ENCODE measurements at places on chromosomes 2 and 18.
A peak's percentile ranks its signal among the peaks of the same experiment; 100 is the strongest.

- DNase-seq = no peak
Observed at GRCh38 chr2:118250001-118250400, 161.7 kb downstream of the INSIG2 start.

GRCh38 chr2:133943108-133943507 is 310.8 kb upstream of the MGAT5 start:
- no peak for DNase-seq

GRCh38 chr2:226137201-226137811 is 662.3 kb downstream of the IRS1 start:
- DNase-seq = no peak

- DNase-seq = no peak
Observed at GRCh38 chr18:4454537-4455112, 482 bp downstream of the DLGAP1 start.

GRCh38 chr2:3626118-3626811 is 31.4 kb downstream of the COLEC11 start:
- DNase-seq = no peak

DNA sequence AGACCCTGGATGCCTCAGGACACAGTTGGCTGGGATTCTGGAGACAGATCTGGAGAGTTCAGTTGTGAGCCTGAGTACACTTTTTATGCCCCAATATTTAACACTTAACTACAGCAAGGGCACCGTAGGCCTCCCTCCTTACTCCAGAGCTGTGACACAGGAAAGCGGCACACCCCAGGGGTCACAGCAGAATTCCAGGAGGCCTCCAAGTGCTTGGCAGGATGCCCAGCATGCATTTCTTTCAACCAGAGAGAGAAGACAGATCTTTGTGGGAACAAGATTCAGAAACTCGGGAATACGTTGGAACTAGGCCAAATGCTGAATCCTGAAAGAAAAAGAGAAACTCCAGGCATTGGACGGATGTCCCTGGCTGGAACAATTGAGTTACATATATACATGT is 199.2 kb upstream of the NT5C1B start:
- no peak for DNase-seq

- no peak for DNase-seq
Observed at GRCh38 chr2:24238158-24238557, 63.3 kb downstream of the FAM228A start.

DNA sequence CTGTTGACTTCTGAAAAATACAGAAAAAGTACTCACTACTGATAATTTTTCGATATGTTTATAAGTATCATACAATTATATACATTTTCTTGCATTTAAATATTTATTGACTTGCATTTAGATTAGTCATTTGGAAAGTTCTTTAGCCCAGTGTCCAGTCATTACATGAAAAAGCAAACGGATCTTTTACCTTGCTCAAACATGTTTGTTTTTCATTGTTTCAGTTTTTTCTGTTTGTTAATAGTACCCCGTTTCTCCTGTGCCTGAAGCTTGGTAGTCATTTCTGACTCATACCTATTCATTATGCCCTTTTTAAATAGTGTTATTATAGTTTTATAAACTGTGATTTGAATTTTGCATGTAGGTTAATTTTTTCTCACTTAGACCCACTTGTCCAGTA is 28.1 kb downstream of the CEP192 start:
- no peak for DNase-seq

DNA sequence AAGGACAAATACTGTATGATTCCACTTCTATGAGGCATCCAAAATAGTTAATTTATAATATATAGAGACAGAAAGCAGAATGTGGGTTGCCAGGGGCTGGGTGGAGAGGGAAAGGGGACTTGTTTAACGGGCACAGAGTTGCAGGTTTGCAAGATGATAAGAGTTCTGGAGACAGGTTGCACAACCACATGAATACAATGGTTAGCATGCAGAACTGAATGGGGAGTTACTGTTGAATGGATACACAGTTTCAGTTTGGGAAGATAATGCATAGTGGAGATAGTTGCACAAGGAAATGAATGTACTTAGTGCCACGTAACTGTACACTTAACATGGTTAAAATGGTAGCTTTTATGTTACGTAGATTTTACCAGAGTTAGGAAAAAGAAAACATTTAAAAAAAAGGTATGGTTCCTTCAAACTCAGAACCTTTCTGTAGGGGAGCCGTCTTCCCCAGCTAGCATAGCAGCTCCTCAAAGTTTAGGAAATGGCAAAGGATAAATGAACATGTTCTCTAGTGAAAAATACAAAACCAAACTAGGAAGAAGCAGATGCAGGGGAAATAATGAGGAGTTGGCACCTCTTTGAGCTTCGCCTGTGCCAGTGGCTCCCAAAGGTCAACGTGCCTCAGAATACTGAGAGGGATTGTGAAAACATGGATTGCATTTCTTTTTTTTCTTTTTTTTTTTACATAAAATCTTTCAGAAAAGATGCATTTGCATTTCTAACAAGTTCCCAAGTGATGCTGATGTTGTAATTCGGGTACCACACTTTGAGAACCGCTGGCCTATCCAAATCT is 95.2 kb downstream of the ZCCHC2 start:
- DNase-seq = no peak

DNA sequence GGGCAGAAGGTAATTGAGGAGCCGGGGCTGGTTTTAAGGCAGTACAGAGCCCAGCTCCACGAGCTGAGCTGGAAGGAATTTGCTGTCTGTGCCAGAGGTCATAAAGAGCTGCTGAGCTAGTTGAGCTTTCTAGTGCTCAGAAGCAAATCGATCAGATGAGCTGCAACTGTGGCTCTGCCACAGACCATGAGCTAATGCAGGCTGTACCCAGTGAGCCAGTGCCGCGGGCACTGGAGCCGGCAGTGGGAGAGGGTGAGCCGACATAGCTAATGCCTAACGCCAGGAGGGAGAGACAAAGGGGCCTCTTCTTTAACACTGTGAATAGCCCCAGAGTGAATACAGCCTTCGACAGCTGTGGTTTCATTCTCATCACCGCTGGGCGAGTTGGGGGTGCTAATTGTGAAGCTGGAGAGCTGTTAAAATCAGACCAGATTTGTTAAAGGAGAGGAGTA is 410.1 kb upstream of the TCF4 start:
- DNase-seq = no peak

DNA sequence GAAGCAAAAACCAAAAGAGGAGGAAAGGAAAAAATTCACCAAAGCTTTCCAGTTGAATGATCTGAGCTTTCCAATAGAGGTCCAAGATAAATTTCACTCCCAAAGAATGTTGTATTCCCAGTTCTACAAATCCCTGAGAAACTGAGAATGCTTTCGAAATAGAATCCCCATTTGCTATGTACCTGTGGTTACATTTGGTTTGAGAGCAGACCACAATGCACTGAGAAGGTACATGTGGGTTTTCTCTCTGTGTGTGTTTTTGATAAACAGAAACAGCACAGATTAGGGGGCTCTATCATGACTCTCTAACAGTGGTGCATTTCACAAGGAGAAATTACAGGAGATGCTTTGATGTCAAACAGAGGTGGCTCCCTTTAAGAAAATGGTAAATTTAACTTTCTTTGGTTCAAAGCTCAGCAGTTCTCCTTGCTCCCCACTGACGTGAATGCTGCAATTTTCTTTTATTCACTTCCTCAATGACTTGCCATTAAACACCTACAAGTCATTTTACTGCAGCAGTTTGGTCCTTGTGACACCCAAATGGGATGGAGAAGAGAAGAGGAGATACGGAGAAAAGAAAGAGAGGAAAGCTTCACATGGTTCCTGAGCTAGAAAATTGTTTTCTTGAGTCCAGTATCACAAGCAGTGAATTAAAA is 108.7 kb downstream of the EPHA4 start:
- no peak for DNase-seq

- DNase-seq = no peak
Observed at GRCh38 chr18:76752400-76752799, 70.0 kb upstream of the ZNF236 start.

DNA sequence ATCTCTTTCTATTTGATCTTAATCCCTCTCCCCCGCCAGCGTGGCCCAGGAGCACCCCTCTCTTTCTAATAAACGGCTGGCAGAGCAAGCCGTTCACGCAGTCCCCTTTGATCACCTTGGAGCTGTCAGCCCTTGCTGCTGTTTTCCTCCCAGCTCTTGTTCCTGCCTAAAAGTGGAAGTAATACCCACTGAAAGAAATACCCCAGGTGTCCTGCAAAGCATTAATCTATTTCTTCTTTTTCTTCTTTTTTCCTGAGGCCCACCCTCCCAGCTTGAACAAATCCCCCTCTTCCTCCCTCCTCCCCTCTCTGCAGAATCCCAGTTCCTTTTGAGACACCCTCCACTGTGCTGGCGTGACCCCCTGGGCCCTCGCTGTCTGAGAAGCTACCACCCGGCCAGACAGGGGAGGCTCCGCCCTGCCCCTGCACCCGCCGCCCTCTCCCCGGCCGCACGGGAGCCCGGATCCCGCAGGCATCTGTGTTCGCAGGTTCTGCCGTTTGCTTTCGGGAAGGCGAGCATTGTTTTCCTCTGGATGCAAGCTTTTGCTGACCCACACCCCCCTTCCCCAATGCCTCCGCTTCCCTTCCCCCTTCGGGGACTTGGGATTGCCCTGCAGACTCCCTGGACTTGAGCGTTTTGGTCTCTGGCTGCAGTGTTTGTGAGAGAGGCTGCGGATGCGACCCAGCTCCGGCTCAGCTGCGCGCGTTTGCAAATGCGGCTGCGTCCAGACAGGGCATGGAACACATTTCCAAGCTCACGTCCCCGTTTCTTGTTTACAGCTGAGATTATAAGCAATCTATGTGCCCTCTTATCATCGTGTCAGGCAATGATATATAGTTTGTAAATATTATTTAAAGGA is 631.5 kb downstream of the NYAP2 start:
- peak; percentile 52 for DNase-seq

DNA sequence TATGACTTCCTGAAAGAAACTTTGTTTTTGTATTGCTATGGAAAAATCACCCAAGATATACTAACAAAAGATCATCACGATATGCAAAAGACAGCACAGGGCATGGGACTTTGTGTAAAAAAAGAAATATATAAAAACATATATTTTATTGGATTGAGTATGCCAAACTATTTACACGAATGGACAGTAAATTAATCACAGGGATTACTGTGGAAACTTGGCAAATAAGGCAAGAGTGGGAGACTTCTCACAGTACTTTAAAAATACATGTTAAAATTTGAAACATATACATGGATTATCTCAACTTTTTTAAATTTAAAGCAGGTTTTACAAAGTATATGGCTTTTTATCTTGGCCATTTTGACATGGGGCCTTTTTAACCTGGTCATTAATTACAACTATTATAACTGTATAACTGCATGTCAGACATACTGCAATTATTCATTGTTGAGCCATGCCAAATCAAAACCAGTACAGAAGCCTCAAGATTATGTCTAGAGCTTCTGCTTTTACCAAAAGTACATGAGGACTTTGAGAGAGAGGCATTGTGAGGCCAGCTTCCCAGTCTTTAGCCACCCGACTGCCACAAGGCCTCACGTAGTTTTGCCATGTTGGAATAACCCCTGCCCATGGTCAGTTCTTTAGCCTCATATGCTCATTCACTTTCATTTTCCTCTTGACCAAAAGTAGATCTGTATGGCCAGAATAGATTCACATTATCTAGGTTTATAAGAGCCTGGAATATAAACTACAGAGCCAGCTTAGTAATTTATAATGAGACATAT is 419.8 kb downstream of the SETBP1 start:
- no peak for DNase-seq

GRCh38 chr2:229514273-229514895 is 200.0 kb downstream of the DNER start:
- no peak for DNase-seq

DNA sequence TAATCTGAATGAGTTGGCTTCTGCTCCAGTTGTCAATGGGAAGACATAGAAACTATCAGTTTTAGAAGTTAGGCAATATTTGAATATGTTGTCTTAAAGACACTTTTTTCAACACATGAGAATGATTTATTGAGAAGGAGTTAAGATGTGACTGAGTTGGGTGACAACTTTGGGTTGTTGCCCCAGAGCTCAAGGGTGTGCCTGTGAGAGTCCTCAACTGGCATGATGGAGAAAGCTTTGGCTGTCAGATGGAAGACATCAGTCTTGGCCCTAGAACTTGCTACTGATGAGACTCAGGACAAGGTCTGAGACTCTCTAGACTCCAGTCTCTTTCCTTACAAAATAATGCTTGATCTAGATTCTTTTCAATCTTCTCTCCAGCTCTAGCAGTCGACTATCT is 69.0 kb upstream of the CTAGE1 start:
- DNase-seq = no peak

DNA sequence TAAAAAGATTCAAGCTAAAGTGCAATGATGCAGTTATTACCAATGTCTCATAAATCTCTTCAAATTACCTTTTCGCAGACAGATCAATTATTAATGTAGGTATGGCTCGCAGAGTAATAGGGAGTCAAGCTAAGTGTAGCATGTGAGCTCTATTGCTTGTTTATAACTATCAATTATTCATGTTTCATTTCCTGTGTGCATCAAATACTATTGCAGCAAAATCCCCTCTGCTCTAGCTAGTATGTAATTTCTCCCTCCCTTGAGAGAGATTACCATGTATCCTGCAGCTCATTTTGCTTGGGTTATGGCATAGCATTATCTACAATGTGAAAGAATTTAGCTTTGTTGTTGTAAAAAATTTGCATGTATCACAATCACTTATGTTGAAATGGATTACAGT is 65.6 kb upstream of the SCN1A start:
- no peak for DNase-seq
